RKO (cell line): ENCODE measurements at places on chromosomes 3 and 15.
A peak's percentile ranks its signal among the peaks of the same experiment; 100 is the strongest.

- DNase-seq: no peak
Measured at GRCh38 chr3:12829886-12830784, 11.2 kb downstream of the RPL32 start.

DNA sequence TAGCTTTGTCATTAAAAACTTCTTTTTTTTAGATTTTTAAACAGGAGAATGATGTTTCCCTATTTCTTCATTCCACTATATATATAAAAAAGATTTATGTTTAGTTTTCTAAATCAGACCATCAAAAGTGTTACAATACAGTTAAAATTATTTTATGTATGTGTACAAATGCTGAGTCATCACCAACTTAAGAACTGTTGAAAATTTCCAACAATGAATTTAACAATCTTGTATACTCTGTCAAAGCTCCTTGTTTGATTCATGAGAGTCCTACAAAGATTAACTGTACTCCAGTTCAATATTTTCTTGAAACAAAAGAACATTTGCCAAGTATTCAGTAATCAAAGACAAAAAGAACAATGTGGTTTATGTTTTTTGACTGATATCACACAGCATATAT, 82.0 kb downstream of the POLQ start:
- DNase-seq: no peak

DNA sequence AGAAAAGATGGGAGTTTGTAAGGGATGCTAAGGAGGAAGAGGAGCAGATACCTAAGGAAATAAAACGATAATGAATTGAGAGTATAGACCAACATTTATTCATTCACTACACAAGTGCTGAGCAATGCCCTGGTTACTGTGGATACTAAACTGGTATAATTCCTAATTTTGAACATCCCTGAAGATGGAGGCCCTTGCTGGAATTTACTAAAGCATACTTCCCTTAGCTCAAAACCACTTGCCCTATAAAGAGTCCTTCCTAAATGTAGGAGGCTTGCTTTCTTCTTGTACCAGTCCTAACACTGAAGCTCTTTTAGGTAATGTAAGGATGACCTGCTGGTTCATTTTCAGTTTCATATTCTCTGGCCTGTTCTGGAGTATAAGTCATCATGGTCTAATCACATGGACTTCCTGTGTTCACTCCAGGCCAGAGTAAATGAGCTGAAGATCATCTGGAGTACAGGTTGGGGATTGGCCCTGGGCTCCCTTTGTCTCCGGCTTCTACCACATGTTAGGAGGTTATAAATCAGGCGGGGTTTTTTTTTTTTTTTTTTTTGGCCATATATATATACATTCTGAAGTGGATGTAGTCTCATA, 40.1 kb upstream of the MTMR10 start:
- peak; percentile 8 for DNase-seq

- DNase-seq: no peak
Measured at GRCh38 chr3:127062926-127063325, 80.0 kb downstream of the PLXNA1 start.

DNA sequence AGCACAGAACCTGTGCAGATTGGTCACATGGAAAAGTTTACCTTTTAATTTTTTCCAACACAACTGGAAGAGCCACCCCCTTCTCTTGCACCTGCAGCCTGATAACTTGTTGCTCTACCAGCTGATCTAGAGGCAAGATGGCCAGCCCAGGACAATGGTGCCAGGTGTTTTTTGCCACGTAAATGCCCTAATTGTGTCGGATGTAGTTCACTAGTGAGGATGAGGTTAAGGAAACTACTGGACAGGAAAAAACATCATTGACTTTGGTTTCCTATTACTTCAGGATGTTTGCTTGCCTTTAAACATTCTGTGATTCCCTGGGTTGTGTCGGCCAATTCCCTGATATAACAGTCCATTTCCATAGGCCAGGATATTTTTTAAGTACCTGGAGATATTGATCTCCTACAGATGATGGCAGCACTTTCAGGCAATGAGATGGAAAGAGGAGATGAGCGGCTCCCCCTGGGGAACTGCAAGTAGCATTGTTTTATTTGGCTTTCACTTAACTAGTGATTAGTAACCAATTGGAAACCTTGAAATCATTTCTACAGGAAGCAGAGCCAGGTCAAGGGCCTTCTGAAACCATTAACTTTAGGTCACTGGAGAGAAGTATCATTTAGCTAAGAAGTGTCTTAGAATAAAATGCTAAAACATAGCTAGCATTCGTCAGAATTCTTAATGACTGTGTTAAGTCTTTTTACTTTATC, 72.5 kb downstream of the OSBPL10 start:
- DNase-seq: peak; percentile 9

GRCh38 chr3:188299068-188299467, 145.1 kb downstream of the LPP start:
- DNase-seq: no peak

DNA sequence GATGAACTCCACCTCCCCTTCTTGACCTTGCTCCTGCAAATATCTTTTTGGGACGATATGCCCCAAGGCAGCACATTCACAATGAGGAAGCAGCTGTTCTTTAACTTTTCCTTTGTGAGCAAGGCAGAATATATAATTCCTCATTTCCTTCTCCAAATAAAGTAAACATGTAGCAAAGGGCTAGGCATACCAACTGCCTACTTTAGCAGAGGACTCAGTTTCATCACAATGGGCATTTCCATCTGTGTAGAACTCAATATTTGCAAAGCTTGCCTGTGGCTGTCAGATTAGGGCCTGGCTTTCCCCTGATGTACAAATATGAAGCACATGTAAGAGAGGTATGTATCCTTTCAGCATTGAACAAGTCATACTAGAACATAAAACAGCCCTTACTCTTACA, 366.9 kb downstream of the RSL24D1 start:
- no peak for DNase-seq

GRCh38 chr3:130428871-130429712, 83.6 kb downstream of the COL6A5 start:
- DNase-seq: no peak

DNA sequence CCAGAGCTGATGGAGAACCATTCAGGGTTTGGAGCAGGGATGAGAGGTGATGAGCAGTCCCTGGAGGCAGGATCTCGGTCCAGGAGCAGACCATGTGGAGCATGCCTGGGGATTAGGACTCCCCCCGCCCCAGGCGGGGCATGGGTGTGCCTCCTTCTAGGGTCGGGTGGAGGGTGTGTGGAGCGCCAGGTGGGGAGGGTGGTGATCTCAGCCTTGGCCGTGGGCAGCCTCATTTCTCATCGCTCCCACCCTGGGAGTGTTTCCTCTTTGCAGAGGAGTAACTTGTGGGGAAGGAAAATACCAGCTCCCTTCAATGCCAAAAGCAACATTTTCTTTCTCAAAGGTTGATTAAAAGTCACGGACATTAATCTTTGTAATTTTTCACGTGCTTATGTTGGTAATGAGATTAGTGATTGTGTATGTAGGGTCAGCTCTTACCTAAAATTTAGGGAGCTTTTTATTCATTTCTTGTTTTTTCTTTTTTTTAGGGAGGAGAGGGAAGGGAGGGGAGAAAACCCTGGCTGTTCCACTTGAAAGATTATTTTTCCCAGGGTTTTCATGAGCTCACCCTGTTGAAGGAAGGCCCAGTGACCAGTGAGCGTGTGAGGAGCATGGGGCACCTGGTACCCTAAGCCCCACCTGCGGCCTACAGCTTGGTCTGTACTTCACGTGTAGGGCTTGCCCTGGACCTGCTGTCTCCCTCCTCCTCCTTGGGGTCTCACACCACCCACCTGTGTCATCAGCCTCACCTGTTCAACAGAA, 11.0 kb downstream of the FBLN2 start:
- no peak for DNase-seq
